ENCODE measurements at places on chromosomes 11 and 22.

GRCh38 chr11:44711787-44712608 is 14.8 kb upstream of the TSPAN18 start:
- no peak for DNase-seq

GRCh38 chr11:77107950-77108349 is 5.3 kb downstream of the OMP start:
- DNase-seq: no peak

- no peak for DNase-seq
Measured at GRCh38 chr22:17106785-17107546, 14.2 kb downstream of the TMEM121B start.

GRCh38 chr22:50532824-50533796 is 3.3 kb upstream of the TYMP start:
- no peak for DNase-seq

DNA sequence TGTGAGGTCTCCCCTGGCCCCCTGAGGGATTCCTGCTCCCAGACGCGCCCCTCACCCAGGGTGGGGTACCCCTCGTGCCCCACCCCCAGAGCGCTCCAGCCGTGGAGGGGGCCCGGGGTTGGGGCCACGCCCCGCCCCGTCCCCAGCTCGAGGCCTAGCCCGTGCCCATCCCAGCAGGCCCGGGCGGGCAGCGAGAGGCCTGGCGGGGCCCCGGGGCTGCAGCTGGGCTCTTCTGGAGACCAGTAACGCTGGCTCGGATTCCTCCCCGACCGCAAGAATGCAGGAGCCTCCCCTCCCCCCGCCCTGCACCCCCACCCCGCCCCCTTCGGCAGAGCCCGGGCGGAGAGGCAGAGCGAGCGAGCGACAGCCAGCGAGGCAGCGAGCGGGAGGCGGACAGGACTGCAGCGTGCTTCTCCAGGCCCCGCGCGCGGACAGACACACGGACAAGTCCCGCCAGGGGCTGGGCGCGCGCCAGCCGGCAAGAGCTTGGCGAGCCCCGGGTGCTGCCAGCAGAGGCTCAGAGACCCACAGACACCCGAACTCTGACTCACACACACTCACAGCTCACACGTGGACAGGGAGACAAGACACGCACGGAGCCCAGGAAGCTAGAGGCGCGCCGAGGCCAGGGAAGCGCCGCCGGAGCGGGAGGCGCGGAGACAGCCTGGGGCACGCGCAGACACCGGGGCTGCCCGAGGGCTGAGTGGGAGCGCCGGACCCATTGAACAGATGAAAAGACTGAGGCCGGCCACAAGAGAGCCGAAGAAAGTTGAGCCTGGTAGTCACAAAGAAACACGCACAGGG is 15.2 kb downstream of the BCL9L start:
- no peak for DNase-seq

- DNase-seq: no peak
Measured at GRCh38 chr22:27241430-27242321, 559.9 kb downstream of the MN1 start.

DNA sequence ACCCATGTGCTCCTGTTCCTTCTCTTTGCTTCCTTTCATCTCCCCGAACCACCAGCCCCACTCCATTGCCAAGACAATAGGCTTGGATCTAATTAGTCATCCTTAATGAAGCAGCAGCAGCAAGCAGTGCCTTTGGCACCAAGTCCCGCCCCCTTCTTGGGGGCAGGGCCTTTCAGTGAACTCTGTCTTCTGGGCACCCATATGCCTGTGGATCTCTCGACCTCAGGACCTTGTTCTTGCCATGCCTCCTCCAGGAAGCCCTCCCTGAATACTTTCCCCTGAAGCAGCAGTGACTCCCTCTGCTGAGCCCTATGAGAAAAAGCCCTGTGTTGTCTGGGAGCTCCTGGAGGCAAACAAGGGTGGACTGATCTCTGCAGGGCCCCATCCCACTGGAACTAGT is 32.1 kb downstream of the ARHGEF17 start:
- no peak for DNase-seq

- DNase-seq: peak; percentile 63
Measured at GRCh38 chr11:4072668-4073285, 21.8 kb upstream of the RRM1 start.

DNA sequence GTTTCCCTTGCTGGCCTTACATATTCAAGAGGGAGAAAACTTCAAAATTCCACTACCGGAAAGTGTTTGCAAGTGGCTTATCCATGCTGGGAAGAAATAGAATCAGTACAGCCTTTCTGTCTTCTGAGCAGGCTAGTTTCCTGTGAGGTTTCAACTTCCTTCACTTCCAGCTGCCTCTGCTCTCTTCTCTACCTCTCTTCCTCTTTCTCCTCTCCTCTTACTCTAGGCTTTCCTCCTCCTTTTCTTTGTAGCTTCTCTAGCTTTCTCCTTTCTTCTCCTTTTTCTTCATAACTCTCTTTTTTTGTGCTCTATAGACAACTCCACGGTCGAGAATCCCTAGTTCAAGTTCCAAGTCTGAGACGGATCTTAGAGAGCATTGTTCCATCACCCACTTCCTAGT is 421.8 kb downstream of the ETS1 start:
- DNase-seq: no peak

DNA sequence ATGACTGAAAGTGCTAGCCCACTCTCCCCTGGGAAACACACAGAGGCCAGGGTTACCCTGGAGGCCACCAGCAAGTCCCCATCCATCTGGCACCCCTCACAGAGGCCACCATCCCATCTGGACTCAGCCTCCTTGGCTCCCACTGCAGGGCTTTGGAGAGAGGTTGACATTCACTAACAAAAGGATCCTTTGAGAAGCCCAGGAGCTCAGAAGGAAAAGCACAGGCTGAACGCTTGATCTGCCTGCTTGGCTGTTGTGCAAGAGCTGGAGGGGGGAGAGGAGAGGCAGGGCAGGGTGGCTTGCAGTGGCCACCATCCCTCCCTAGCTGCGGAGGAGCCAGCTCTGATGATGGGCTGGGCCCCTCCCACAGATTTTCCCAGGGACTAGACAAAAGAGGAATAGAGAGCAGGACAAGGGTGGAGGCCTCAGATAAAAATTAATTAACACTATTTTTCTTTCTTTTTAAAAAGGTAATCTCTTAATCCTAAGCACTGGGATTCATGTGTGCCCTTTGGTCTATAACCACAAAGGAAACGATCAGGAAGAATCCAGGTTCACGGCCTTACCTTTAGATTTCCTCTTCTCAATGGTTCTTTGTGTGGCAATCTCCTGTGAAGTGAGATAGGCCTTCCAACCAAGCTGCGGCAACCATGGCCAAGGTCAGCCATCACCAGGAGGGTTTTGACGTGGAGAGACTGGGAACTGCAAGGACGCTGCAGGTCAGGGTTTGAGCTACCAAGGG is 154.7 kb downstream of the BARX2 start:
- no peak for DNase-seq

- DNase-seq: no peak
Measured at GRCh38 chr11:83078269-83078668, 6.6 kb upstream of the RAB30 start.
